Effector CD8-positive, alpha-beta T cell (primary cell): ENCODE measurements at places on chromosomes 7 and 10.
A peak's percentile ranks its signal among the peaks of the same experiment; 100 is the strongest.

DNA sequence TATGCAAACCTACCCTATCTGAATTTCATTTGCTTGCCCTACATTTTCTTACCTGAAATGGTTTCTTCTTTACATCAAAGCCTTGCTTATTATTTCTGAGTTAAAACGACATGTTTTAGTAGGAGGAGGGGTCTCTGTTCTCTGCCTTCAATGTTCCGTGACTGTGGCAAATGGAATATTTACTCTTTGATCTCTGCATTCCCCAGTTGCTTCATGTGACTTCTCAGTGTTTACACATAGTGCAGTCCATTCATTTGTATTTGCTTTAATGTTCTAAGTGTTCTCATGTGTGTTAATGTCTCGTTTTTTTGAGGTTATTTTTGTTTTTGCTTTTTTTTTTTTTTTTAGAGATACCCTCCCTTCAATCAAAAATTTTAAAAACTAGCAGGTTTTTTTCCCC lies 75.8 kb downstream of the GNAI1 start:
- DNase-seq = no peak

GRCh38 chr7:133061357-133061756 lies 20.5 kb downstream of the CHCHD3 start:
- DNase-seq = no peak

DNA sequence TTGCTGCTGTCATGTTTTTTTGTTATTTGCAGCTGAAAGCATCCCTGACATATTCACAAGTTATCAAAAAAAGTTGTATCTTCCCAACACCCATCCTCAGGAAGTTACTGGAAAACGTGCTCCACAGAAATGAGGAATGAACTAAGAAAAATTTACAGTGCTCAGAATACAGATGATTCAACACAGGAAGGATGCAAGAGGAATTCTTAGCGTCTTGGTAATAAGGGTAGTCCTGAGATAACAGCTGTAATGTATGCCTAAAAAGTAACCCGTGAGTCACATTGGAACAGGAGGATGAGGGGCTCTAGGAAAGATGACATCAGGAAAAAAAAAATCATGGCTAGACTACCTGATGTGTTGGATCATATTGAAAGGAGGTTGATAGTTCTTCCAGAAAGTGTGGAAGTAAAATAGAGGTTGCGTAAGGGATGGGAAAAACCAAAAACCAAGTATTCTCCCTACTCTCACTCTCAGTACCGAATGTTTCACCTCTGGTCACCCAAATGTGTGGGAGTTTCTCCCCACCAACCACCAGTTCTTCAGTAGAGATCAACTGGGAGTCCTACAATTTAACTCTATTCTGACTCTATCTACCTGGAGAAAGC lies 3.9 kb downstream of the ADAM12 start:
- DNase-seq = no peak

DNA sequence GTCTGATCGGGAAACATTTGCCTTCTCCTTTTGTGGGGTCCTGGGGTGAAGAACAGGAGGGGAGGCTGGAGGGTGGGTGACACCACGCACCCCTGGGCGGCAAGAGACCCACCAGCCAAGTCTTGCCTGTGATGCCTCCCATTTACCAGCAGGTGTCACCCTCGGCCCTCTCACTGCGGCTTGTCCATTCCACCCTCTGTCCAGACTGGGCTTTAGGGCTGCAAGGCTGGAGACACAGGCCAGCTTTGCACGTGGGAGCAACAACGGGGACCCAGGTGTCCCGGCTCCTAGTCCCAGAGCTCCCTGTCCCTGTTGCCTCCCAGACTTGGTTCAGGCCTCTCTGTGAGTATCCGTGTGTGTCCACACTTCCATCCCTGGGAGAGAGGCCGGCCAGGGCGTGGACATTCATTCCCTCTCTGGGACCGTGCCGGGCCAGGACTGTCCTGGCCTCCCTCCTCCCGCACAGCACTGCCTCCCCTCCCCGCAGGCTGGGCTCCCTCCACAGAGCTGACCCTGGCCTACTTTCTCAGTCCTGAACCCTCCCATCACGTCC lies 36.2 kb upstream of the GTF2IRD1 start:
- peak; percentile 26 for DNase-seq
